ENCODE measurements at places on chromosomes 6 and 20.

- DNase-seq = no peak
These were observed 22.3 kb upstream of the RPP40 start for GRCh38 chr6:5025911-5026819.

- no peak for DNase-seq
These were observed 23.5 kb upstream of the CCN6 start for GRCh38 chr6:112030206-112030960.

GRCh38 chr6:83921315-83921714, 61.8 kb downstream of the CYB5R4 start:
- no peak for DNase-seq

GRCh38 chr6:168726312-168726856, 285.4 kb downstream of the SMOC2 start:
- DNase-seq = no peak

DNA sequence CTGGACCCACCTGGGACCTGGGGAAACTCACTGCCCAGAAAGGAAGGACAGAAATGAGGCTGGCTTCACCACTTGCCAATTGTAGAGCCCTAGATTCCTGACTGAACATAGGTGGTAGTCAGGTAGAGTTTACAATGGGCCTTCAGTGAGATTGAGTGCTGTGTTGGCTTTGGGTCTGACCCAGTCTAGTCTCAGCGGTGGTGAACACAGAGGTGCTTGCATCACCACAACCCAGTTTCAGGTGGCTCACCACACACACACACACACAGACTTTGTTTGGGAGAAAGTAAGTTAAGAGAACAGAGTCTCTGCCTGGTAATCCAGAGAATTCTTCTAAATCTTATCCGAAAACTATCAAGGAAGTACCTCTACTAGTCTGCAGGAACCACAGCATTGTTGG, 266.1 kb upstream of the EPHA7 start:
- DNase-seq = no peak

DNA sequence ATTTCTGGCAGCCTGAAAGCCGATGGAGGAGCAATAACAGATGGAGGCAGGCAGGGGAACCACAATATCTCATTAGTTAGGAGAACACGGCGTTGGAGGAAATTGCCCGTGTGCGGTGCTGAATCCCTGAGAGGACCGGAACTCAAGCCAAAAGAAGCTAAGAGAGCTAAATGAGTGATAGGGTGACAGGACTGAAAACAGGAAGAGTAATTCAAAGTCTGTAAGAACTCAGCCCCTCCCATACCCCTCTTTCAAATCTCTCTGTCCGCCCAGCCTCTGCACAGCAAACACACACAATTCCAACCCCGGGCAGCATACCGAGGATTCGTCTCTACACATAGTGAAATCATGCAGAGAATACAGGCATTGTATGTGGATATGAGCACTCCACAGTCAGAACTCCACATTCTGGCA, 2.6 kb upstream of the IPCEF1 start:
- DNase-seq = peak; percentile 4

DNA sequence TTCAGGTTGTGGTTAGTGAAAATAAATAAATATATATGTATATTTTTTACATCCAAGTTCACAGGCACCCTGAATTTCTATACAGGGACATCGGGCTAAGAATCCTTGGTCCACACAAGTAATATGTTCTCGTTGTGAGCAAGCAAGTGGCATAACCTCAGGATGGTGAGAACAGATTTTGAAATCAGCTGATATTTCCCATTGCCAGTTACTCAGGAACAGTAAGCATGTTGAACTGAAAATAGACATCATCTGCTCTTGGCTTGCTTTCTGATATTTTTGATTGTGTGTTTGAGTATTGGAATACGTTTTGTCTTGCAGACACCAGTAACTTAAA, 87.7 kb downstream of the TRMT6 start:
- DNase-seq = no peak

DNA sequence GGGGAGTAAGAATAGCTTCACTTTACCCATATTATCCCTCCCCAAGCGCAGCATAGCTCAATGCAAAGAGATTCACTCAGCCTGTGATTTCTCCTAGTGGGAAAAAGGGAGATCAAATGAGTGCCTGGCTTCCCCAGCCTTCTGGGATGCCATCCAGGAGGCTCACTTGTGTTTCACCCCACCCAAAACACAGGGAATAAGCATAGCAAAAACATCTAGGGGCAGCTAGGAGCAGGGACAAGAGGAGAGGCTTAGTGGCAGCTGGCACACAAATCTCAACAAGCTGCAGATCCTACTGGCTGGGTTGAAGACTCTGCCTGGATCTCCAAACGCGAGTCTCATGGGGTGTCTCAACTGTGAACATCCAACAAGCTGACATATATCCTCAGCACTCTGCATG, 715.8 kb downstream of the RNF144B start:
- DNase-seq = no peak

DNA sequence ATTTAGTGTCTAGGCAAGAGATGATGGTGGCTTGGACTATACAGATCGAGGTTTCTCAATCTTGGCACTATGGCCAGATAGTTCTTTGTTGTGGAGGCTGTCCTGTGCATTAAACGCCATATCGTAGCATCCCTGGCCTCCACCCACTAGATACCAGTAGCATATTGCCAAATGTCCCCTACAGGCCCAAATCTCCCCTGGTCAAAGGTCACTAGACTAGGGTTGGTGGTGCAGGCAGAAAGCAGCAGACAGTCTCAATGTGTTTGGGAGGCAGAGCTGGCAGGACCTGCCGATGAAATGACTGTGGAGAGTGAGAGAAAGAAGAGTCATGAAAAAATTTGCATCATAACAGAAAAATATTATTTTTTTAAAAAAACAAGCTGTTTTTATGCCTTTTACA, 63.0 kb downstream of the TRAM2 start:
- no peak for DNase-seq

DNA sequence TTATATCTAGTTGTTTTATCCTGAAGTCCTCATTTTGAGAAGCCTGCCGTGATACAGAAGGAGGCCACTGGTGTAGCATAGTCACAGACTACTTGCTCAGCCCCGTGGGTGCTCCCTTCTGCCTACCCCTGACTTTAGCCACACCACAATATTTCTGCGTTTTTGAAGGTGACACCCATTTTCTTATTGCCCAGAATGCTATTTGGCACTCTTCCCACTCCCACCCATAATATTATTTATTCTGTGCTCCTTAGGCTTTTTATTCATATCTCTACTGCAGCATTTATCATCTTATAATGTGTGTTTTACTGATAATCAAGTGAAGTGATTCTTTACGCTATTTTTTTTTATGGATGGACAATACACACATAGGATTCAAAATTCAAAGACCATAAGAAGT, 107.3 kb downstream of the OR2B2 start:
- no peak for DNase-seq

DNA sequence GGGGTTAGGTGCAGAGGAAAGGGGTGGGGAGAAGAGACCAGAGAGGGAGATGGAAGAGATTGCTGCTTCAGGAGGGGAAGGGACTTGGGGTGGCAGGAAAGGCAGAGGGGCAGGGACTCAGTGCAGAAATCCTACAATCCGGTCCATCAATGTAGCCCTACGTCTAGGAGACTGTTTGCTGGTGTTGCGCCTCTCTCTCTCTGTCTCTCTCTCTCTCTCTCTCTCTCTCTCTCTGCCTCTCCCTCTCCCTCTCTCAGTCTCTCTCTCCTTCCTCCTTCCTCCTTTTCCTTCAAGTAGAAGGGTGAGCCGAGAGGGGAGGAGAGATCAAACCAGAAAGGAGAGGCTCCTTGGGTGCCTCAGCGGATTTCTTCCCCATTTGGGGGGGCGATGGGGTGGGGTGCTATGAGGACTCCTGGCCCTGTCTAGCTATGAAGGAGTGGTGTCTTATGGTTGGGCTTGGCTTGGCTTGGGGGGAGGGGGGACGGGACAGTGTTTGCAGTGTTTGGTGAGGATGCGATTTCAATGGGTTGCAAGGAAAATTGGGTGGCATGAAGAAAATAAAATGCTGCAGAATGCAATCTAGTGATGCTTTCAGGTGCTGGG, 181.2 kb downstream of the TBXT start:
- DNase-seq = no peak

GRCh38 chr6:66578362-66578761, 871.3 kb upstream of the EYS start:
- DNase-seq = no peak

GRCh38 chr20:44309763-44310663, 989 bp downstream of the FITM2 start:
- DNase-seq = no peak

DNA sequence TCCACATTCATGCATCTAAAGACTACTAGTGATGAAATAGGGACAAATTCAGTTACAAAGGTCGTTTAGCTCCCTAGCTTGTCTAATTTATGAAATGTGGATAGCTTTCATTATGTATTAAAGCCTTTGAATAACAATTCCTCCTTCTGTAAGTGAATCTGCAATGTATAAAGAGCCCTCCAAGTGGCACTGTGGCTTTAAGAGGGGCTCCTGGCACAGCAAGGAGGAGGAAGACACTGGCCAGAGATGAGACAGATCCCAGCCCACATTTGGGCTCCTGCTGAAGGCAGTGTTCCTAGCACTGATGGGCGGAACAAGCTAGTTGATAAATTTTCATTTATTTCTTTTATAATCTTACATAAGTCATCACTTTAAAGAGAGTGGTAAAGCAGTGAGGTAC, 17.6 kb upstream of the FUCA2 start:
- DNase-seq = no peak

GRCh38 chr20:16283307-16283706, 289.9 kb downstream of the KIF16B start:
- DNase-seq = no peak

DNA sequence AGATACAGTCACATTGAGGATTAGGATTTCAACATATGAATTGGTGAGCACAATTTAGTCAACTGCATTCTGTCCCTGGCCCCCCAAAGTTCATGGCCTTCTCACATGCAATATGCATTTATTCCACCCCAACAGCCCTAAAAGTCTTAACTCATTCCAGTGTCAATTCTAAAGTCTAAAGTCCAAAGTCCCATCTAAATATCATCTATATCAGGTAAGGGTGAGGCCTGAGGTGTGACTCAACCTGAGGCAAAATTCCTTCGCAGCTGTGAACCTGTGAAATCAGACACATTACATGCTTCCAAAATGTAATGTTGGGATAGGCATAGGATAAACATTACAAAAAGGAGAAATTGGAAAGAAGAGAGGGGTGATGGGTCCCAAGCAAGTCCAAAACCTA, 27.8 kb downstream of the CLIC5 start:
- DNase-seq = no peak

DNA sequence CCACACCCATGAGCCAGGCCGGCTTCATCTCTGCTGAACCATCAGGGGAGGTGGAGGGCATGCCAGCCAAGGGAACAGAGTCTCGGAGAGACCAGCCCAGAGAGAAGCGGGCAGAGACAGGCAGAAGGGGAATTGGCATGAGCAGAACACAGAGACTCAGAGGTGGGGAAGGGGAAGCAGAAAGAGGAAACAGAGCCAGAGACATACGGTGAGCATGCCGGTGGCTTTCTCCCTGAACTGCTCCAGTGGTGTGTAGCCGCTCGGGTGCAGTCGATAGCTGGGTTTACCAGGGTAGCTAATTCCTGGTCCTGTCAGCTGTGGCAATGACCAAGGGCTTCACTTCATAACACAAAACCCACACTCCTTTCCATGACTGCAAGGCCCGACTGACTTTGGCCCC, 83.6 kb upstream of the CCDC167 start:
- no peak for DNase-seq

DNA sequence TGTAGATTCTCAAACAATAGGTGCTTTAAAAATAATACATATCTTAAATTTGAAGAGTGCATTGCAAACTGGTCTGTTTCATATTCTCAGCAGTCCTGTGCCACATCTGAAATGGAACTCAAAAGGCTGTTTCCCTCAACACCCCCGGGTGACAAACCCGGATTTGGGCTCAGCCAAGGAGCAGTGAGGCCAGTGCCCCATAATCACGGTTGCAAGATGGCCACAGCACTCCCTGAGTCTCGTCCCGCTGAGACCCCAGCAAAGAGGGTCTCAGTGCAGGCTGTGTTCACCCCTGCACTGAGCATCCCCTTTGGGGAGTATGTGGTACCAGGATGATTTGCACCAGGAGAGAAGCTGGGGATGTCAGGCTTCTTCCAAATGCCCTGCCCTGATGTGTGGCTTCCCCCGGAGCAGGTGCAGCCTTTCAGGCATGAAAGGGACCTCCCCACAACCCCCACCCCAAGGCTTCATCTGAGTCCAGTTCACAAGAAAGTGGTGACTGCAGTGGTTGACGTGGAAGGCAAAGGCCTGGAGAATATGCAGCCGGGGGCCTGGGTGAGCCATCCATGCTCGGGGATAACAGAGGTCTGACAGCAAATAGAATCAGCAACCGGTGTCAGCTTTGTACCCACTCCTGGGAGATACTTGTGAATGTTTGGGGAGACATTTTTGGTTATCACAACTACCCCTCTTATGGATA, 202.9 kb downstream of the SYNDIG1 start:
- no peak for DNase-seq

- DNase-seq = peak; percentile 68
These were observed 23.1 kb upstream of the KCNB1 start for GRCh38 chr20:49505518-49505917.

DNA sequence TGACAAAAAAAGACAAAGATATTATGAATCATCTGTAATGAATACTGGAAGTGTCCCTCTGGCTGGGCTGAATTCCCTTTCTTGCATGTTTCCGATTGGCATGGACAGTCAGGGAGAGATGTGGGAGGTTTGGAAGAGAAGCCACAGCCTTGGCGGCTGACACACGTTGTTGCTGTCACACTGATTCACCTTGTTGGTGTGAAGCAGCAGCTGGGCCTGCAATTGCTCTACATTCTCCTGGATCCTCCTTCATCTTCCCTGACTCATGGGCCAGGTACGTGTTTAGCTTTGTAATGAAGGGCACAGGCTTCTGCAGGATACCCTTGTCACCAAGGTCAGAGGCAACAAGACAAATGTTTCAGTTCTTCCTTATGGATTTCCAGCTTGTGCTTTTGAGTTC, 13.4 kb upstream of the SMIM8 start:
- peak; percentile 27 for DNase-seq

DNA sequence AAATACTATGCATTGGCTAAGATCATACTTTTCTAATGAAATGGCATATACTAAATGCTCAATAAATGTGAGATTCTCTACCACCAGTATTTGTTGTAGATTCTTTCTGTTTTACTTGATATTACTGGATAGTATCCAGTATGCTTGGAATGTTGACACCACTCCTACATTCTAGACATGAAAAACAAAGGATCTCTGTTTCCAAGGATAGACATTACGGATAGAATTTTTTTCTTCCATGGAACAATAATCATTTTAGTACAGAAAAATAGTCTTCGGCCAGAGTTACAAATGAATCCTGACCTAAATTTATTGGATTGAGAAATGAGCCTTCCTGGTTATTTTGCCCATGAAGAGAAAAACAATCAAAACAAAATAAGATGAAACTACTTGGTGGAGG, 258.2 kb upstream of the NT5E start:
- no peak for DNase-seq

- DNase-seq = no peak
These were observed 39.9 kb downstream of the EDN3 start for GRCh38 chr20:59340201-59340885.

- no peak for DNase-seq
These were observed 93.2 kb downstream of the CLVS2 start for GRCh38 chr6:123089226-123089625.

GRCh38 chr6:70725817-70726415, 58.2 kb downstream of the SMAP1 start:
- no peak for DNase-seq

Data from occipital lobe (tissue), 3 donors.